ENCODE measurements at places on chromosomes 5 and 9.

DNA sequence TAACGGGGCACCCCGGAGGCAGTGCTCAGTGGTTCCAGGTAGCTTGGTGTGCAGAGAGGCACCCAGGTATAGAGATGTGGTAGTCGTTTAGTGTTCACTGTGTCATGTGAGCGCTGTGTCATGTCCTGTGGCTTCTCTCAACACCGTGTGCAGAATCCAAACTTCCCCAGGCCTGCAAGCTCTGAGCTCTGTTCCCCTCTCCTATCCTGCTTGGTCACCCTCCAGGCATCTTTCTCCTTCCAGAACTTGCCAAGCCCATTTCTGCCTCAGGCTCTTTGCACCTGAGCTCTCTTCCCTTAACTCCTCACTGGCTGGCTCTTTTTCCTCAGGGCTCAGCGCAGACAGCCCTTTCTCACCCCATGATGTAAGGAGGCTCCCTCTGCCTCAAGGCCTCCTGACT lies 64.8 kb downstream of the CARTPT start:
- DNase-seq: no peak

DNA sequence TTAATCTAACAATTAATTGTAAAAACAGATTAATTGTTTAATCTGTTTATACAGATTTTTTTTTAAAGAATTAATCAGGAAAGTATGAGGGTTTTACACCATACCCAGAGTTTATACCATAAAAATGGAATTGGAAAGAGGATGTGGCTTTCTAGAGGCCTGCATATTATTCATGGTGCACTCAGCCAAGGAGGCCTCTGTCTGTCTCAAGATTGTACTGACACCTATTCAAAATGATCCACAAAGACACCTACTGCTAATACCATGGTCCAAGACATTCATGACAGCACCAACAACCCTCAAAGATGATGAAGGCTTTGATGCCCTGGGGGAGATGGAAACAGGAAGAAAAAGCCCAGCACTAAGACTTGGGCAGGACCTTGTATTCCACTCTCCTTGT lies 58.1 kb upstream of the MAST4 start:
- DNase-seq: no peak

DNA sequence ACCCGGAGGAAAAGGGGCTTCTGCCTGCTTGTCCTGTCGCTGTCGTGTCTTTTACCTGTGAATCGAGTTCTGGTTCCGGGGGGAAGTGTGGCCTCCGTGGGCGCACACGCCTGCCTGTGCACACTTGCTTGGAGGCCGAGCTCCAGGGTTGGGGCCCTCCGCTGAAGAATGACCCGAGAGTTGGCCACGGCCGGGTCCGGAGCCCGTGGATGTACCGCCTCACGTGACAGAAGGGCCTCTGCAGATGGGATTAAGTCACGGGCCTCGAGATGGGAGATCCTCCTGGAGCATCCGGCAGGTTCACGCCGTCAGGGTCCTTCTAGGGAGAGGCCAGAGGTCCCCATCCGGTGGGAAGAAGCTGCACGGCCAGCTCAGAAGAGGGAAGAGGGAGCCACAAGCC lies 81.0 kb downstream of the KCNT1 start:
- DNase-seq: no peak

DNA sequence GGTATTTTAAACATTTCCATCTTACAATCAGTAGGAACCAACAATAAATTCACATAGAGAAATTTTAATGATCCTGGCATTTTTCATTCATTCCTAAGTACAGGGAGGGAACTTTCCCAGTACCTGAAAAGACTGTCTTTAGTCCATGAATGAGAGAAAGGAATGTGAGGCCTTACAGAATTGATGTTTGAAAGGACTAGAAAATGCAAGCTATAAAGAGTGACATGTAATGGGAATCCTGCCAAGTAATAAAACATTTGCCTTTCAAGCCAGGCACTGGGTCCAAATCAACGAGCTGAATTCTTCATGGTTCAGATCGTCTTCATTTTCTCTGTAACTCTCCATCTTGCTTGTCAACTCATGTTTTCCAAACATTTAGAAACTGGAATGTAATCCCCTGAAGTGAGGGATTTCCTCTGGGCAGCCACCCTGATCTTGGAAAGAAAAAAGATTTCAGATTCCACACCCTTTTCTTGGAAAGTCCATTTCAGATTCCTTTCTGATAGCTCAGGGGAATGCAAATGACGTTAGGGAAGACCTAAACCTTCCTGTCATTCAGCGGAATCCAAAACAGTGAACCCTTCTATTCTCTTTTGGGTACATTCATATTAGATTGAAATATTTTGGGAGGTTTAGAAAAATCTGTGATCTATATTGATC lies 315.8 kb downstream of the SH3GL2 start:
- DNase-seq: no peak

DNA sequence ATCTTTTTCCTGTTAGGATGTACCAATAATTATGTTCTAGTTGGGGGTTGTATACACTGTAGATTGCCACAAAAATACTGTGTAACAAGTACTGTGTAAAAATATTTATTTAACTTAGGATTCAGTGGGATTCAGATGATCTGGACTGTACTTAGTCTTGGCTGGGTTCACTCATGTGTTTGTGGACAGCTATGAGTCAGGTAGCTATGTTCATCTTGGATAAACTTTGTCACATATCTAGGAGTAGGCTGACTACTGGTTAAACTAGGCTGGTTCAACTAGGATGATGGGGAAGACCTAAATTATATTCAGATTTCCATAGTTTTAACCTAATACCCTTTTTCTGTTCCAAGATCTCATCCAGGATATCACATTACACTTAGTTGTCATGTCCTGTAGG lies 32.1 kb upstream of the TNFSF15 start:
- no peak for DNase-seq

- no peak for DNase-seq
These were observed 28.1 kb upstream of the C9orf72 start for GRCh38 chr9:27601396-27601795.

DNA sequence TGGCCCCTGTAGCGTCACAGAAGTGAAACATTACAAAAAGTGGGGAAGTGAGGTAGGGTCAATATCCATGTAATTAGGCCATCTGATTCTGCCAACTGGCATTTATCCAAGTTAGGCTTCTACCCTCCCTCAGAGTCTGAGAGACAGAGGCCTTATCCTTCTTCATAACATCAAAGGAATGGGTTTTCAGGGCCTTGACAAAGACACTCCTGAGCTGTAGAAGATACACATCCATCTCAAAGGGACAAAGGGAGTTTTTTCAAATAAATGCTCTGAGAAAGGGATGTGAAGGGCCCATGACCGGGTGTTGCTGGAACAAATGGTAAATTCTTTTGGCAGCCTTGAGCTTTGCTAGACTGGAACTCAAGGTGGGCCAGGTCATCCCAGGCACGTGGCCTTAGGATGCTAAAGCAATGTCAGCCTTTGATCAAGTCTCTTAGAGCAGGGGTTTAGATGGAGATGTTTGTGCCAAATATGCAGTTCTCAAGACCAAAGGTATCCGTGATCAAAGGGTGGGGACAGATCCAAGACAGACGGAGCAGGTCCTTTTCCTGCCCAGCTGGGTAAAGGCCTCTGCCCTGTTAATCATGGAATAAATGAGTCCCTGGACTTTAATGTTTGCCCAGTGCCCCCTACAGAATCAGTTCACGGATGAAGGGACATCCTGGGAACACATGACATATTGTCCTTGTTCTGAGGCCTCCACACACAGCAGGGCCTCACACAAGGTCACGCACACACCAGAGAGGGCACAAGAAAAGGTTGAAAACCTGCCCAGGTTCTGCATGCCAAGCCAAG lies 10.0 kb upstream of the FAM169A start:
- DNase-seq: no peak

- no peak for DNase-seq
These were observed 436.3 kb upstream of the PAPPA start for GRCh38 chr9:115717298-115717697.

DNA sequence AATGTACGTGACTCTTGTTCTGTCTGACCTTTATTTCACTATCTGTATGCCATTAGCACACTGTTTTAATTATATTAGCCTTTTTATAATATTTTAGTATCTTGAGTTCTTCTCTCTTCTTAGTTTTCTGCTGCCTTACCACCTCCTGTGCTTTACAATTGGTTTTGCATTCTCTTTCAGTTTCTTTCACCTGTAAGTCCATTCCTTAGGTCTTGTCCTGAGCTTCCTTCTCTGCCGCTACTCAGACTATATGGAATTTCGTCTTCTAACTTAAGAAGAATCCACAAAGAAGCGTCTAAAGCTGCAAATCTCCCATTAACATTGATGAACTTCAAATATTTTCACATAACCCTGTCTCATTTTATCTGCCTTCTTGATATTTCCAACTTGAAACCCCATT lies 642.9 kb downstream of the MAT2B start:
- DNase-seq: no peak

DNA sequence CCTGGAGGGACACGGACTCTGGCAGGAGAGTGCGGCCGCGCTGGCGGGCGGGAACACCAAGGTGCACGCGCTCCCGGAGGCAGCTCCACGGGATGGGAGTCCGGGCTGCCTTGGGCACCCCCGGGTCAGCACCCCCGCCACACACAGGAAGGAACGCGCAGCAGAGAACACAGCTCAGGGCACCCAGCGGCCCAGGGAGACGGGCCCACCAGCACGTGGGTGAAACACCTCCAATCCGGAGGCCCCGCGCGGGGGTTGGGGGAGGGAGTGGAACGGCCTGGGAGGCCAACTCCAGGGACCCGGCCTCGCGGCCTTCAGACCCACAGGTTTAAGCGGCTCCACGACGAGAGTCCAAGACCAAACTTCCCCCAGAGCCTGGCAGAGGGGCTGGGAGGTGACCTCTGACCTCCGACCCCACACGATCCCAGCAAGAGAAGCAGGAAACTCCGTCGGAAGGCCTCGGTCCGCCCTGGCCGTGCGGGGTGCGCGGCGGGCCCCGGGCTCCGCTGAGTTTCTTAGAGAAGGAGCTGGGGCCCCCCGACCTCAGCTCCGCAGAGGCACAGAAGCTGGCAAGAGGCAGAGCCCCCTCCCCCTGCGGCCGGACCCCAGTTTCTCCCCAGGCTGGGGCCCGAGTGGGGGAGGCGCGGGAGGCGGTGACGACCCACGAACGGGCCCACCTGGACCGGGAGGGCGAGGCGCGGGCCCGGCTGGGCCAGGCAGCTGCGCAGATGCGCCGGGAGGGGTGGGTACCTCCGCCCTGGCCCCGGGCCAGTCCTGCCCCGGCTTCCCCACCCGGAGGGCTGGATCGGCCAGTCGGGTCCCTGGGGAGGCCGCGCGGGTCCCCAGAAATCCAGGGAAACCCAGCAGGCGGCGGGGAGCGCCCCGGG lies 851 bp downstream of the NACC2 start:
- no peak for DNase-seq

DNA sequence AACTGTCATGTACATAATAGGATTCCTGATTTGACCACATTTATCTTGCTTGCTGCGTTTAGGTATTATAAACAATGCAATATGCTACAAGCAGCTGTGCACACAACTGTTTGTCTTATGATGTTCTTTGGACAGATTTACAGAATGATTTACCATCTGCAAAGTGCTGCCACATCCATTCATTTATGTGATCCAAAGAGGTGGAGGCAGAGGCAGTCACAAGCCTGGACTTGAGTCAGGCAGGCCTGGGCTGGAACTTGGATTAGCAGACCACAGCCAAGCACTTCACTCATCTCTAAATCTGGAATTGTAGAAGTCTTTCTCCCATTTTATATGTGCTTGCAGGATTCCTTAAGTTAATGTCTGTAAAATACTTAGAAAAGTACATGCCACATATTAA lies 149.0 kb downstream of the INSYN2B start:
- DNase-seq: no peak

DNA sequence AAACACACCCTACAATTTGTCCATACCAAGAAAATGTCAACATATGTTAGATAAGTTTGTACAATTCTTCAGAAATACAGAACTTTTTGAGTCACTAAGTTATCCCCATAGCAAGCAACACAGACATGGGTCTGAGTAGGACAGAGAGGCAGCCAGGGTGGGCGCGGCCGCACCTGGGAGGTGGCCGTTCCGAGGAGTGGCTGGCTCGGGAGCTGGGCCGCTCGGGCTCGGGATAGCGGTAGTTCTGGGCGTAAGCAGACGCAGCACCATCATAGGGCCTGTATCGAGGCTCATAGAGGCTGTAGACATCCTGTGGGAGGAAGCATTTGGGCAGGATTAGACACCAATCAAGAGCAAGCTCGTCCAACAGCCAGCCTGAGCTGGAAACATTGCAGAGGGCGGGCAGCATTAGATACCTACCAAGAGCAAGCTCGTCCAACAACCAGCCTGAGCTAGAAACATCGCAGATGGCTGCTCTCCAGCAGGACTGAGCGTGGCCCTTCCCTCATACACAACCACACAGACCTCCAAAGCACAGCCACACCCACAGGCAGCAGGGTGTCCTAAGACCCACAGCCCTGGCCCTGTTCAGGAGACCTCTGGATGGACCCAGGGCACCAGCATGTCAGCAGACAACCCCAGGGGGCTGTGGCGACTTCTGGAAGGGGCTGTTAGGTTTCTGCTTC lies 10.9 kb downstream of the SEC16A start:
- DNase-seq: no peak

DNA sequence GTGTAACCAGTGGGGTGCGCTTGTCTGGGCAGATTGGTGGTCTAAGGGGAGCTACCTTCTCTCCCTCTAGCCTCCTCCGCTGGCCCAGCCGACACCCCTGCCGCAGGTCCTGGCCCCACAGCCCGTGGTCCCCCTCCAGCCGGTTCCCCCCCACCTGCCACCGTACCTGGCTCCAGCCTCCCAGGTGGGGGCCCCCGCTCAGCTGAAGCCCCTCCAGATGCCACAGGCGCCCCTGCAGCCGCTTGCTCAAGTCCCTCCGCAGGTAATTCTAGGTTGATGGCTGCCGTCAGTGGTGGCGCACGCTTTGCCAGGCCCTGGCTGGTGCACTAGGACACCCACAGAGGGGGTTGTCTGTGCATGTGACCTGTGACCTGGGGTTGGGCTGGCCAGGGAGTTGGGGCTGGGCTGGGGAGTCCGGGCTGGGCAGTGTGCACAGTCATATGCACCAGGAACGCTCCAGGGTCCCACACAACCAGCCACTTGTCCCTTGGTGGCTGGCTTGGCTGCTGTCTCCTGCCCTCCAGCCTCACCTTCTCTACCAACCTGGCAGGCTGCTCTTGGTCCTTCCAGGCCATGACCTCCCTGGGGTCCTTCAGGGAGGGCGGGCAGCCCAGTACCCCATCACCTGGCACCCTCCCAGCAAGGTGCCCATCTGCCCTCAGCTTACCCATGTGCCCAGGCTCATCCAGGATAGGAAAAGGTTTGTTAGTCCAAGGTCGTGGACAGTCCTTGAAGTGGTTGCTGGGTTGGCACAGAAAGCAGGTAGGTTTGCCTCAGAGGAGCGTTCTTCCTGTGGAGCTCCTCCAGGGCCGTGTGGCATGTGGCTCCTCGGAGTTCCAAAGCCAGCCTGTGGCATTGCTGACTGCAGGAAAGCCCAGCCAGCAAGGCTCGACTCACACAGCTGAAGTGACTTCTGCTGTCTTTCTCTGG lies 73.2 kb downstream of the WNK2 start:
- no peak for DNase-seq

DNA sequence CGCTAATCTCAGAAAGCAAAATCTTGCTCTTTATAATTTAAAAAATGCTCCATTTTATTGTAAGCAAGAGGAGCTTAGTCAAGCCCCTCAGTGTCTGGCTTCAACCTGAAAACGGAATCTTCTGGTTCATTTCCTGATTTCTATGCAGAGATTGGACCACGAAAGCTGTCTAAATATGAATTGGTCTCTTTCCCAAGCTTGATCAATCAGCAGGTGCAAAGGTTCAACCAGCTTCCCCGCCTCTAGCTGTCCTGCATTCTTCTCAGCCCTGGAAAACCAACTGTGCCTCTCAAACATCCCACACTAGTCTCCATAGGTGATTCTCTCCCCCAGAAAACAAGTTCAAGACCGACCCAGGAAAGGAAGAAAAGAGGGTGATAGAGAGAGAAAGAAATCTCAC lies 34.5 kb downstream of the FNBP1 start:
- DNase-seq: no peak

All from BJ (cell line).